ENCODE measurements at places on chromosomes 5 and 9.

GRCh38 chr5:16384222-16384621 lies 81.4 kb downstream of the ZNF622 start:
- DNase-seq = no peak

DNA sequence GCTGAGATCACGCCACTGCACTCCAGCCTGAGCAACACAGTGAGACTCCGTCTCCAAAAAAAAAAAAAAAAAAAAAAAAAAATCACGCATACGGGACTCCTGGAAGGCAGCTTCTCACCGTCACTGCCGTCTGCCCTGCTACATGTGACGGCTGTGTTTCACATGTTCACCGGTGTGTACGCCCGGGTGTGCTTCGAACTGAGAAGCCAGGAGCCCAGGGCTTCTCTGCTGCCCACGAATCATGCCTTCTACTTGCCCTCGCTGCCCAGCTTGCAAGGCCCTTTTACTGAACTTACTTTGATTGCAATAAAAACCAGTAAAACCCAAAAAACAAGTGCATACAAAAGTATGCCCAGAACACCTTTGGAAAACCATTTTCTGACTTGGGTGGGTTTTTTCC lies 5.8 kb upstream of the NKD2 start:
- no peak for DNase-seq

DNA sequence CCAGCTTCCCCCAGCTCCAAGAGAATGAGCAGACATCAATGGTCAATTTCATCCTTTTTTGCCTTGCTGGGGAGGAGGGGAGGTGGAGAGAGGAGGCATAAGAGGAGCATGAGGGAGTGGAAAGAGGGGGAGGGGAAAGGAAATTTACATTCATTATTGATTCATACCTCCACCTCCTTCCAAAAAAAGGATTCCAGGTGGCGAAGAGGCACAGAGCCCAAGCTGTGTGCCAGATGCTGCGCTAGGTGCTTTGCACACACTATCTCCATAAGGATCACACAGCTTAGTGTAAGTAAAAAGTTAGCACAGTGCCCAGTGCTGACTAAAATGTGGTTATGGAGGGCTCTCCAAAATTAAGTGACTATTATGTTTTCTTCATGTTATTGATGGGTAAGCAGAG lies 11.0 kb downstream of the ASTN2 start:
- no peak for DNase-seq

GRCh38 chr5:168244838-168245559 lies 46.4 kb upstream of the WWC1 start:
- peak; percentile 45 for DNase-seq

DNA sequence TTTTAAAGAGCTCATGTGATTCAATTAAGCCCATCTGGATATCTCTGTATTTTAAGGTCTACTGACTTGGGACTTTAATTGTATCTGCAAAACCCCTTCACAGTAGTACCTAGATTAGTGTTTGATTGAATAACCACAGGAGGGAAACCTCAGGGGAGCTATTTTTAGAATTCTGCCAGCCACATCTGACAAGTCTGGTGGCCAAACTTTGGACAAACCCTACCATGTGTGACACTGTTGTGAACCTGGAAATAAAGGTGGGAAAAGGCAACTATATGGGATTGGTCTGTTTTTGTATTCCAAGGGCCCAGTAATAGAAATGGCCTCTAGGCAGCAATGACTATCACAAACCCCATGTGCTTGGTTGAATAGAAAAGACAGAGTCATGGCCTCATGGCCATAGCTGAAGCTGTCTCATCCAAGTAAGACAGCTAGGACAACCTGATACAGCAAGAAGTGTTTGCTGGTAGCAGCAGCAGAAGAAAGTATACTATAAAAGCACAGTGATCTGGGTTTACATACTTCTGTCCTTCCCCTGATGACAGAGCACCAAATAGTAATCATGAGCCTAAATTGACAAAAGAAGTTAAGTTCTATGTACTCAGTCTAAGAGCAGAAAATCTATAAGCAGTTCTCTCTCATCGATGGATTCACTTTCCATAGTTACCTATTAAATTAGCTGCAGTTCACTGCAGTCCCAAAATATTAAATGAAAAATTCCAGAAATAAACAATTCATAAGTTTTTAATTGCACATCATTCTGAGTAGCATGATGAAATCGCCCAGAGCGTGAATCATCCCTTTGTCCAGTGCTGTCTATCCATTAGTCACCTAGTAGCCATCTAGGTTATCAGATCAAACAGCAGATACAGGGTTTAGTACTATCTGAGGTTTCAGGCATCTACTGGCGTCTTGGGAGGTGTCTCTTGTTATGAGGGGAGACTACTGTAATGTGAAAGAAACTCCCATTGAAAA lies 189.8 kb downstream of the ARHGAP26 start:
- DNase-seq = peak; percentile 67

DNA sequence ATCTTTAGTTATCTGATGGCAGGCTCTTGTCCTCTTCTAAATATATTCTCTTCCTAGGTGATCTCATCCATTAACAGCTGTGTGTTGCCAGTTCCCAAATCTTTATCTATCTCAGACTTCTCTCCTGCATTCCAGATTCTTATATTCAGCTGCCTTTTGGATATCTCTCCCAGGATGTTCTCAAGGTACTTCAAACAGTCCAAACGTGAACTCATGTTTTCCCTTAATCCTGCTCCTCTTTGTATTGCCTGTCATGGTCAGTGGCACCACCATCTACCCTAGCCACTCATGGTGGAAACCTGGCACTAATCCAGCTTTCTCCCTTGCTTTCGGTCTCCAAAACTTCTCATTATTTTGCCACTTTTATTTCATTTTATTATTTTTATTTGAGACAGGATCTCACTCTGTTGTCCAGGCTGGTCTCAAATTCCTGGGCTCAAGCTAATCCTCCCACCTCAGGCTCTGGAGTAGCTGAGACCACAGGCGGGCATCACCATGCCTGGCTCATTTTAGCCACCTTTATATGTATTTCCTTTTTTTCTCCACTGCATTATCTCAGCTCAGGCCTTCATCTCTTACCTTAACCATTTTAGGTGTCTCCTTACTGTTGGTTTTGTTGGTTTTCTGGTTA lies 3.8 kb downstream of the ZFYVE16 start:
- DNase-seq = no peak

DNA sequence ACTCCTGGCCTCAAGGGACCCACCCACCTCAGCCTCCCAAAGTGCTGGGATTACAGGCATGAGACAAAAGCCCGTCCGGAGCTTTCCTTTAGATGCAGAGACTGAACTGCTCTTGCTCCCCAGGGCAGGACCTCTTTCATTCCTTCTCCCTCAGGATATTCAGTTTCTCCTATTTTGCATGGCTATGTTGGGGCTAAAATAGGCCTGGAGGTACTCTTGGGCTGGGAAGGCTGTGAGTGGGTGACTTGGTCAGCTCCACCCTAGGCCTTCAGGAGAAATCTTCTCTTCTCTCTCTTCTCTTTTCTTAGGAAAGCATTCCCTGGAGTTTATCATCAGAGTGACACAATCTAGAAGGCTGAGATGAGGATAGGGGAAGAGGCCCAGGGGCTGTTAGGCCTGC lies 126.4 kb downstream of the LRRC70 start:
- no peak for DNase-seq

Data from fibroblast of skin of abdomen (primary cell).